ENCODE measurements at places on chromosomes 12 and 14.

GRCh38 chr12:110697236-110697635 is 8.3 kb upstream of the HVCN1 start:
- no peak for DNase-seq

DNA sequence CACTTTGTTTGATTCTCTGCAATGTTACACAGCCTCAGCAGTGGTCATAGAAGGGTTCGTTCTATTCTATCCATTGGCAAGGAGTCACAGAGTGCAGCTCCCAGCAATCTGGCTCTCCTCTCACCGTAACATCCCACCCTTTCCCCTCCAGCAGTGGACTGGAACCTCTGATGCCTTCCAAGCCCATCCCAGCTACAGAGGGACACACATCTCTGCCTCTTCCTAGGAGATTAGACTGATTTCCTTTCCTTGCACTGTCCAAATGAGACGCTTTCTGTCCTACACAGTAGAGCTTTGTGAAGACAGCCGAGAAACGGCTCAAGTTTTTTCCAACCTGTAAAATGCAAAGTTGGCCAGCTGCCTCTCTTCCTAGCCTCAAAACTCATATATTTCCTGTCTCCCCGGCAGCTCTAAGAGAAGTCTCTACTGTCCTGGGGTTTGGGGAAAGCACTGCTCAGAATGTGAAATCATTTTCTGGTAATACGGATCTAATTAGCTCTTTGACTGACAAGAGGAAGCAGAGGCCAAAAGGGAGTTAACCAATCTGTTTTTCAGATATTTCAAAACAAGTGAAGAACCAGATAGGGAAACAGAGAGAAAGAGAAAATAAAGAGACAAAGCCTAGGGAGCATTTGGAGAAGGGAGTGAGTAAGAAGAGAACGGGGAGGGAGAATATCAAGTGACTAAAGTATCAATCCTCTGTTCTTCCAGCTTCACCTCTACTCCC is 516 bp downstream of the NINJ2 start:
- DNase-seq: peak; percentile 85

GRCh38 chr12:95532851-95533250 is 18.4 kb downstream of the USP44 start:
- no peak for DNase-seq

DNA sequence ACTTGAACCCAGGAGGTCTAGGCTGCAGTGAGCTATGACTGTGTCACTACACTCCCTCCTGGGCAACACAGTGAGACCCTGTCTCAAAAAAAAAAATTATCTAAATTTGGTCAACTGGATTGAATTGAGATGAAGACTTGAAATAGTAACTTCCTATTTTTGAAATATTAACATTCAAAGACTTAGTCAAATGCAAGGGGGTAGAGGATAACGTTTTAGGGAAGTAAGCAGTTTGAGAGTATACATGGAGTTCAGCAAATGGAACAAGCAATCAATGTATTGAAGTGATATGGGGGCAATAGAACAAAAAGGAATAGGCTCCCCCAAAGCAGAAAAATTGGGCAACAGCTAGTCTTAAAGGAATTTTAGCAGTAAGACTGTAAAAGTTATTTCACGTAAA is 4.6 kb upstream of the MFAP5 start:
- DNase-seq: no peak

DNA sequence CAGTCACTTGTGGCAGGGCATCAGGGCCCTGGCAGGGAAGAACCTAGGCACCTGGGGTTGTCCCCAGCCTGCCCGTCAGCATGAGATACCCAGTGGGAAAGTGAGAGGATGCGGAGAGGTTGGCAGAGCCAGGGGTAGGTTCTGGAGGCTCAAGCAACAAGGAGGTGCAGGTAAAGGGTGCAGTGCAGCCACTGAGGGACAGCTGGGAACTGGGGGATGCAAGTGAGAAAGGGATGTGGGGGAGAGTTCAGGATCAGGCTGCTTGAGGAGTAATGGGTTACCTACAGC is 18.7 kb downstream of the VASH1 start:
- DNase-seq: no peak

- no peak for DNase-seq
Measured at GRCh38 chr12:54941659-54942058, 42.9 kb downstream of the TESPA1 start.

DNA sequence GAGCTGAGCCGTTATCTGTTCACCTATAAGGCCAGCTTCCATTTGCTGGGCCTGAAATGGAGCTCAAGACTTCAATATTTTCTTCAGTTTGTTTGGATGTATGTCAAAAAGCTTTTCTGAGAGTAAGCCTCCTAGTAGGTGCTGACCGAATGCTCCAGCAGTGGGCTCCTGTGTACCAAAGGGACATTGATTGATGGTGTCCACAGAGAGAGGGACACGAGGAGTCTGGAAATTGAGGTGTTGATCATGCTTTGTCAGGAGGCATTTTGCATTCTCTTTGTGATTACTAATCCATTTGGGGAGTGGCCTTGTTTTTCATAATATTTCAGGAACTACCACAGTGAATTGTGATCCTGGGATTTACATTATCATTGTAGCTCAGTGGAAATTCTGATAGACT is 107.7 kb upstream of the SLC38A2 start:
- no peak for DNase-seq

- DNase-seq: no peak
Measured at GRCh38 chr12:13790317-13790716, 191.1 kb downstream of the GRIN2B start.

DNA sequence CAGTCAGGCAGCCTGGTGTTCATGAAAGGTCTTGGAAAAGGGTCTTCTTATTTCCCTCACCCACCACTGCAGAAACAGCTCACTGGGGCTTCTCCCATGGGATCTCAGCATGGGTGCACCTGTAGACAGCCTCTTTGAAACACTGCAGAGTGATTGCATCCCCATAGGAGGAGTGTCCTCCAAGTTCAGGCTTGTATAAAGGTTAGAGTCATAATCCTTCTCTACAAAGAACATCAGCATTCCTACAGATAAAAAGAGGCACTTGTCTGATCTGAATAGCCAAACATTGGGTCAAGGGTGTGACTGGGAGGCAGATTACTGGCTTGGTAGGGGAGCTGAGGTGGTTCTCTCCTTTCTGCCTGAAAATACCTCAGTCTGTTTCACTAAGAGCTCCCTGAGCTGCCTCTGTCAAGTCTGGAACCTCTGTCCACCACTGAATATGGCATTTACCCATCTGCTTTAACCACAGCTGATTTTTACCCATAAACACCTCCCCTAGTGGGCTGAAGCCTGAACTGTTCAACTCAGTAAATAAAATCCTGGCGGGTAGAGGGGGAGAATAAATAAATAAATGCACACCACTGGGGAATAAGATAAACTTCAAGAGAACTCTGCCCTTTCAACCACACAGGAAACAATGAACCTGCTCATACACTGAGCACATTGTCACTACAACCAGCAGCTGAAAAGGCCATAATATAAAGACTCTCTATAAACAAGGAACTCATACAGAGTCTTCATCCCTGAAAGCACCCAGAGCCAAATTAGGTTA is 120.7 kb upstream of the SCAF11 start:
- no peak for DNase-seq

DNA sequence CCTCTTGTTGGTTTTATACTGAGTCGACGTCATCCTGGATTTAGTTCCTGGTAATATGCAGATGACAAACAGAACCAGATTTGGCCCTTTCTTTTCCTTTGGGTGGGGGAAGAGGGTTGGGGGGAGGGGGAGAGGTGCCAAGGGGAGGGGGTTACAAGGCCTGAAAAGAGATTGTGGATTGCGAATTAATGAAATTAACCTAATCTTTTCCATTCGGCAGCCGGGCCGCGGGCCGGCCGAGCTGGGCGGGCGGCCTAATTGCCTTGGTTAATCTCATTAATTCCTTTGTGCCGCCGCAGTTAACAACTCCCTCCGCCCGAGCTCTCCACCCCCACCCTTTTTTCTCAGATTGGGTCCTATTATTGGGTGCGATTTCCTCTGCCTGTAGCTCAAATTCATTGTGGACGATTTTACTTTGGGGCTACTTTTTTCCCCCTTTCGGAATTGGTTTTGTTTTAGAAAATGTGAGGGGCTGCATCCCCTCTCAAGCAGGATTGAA is 387 bp upstream of the GSC start:
- DNase-seq: no peak

- DNase-seq: peak; percentile 81
Measured at GRCh38 chr14:90614696-90615516, 201.3 kb downstream of the TTC7B start.

- DNase-seq: no peak
Measured at GRCh38 chr12:105231396-105231795, 4.6 kb downstream of the APPL2 start.

DNA sequence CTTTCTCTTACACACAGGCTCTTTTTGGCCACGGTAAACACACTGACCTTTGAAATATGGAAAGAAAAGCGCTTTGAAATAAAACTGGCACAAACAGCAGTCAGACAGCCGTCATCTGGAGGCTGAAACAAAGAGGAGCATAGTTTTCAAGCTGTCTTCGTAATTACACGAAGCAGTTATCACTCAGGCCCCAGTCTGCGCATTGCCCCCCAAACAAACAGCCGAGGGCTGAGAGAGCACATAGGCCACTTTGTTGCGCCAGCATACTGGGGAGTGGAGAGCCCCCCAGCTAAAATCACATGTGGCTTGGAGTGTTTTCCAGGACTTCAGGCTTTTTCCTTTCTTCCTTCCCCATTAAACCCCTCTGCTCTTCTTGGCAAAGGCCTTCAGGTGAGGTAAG is 142.9 kb upstream of the BTG1 start:
- DNase-seq: peak; percentile 39

DNA sequence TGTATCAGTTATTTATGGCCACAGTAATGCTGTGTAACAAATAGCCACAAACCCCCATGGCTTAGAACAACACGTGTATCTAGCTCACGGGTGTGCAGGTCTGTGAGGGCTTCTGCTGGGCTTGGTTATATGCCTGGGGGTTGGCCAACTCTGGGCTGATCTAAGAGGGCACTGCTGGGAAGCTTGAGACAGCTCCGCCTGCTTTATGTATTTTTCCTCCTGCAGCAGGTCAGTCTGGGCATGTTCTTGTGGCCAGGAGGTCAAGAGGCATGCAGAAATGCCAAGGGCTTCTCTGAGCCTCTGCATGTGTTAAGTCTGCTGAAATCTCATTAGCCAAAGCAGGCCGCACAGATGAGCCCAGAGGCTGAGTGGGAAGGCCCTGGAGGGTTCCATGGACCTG is 105.8 kb downstream of the ZNF664 start:
- DNase-seq: no peak

- DNase-seq: no peak
Measured at GRCh38 chr12:112207397-112207924, 82.1 kb downstream of the TRAFD1 start.

GRCh38 chr12:51244269-51244668 is 5.6 kb downstream of the DAZAP2 start:
- DNase-seq: no peak

- DNase-seq: no peak
Measured at GRCh38 chr12:83904175-83904574, 1008.4 kb downstream of the SLC6A15 start.

GRCh38 chr14:52175982-52176502 is 91.5 kb upstream of the PTGDR start:
- no peak for DNase-seq

DNA sequence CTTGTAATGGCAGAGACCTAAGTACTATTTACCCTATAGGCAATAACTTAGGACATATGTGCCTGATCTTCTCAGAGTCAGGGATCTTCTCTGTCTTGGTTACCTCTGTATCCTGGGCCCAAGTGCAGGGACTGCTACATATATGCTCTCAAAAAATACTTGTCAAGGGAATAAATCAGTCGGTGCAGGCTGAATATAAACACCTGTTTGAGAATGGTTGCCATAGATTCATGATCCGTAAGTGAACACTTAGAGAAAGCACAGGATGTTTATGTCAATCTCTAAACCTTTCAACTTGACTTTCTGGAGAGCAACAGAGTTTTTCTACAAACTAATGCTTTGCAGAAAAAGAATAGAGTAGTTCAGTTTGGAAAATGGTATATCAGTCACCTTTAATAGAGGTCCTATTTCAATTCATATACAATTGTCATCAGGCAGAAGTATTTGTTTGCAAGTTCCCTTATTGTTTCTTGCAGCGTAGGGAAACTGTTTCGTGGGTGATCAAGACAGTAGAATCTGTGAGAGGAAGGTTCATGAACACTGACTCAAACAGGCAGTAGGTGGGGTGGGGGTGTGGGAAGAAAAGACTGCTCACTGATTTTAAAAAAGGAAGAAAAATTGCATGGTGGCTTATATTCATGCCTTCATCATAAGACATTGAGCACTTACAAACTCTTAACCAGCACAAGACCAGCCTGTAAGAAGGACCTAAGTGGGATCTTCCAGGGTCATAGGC is 6.0 kb upstream of the UBE2N start:
- DNase-seq: no peak

- no peak for DNase-seq
Measured at GRCh38 chr12:11618046-11618445, 31.4 kb upstream of the ETV6 start.

DNA sequence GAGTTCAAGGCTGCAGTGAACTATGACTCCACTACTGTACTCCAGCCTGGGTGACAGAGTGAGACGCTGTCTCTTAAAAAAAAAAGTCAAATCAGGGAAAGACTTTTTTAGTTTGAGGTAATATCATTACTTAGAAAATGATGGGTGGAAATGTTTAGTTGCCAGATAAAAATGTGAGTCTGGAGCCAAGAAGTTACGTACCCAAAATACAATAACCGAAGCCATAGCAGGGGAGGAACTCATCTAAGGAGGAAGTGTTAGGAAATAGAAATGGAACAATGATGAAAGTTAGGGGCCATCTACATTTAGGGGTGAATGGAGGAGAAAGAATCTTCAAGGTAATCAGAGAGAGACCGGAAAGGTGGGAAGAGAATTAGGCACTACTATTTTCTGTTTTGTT is 98.8 kb downstream of the DACT1 start:
- DNase-seq: peak; percentile 44

DNA sequence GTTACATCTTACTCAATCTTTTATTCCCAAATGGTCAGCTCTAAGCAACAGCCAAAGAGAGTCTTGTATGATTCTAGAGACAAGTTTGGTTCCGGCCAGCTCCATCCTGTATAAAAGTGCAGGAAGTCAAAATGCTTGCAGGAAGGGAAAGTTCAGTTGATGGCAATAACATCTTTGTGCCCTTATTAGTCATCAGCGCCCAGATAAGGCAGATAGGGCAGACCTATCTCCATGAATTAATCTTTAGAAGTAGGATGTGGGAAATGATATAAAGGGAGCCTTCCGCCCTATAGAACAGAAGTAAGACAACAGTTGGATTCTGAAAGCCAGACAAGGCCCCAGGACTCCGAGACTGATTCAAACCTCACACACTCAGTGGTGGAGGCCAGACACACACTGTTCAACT is 6.4 kb downstream of the GNS start:
- DNase-seq: peak; percentile 75

DNA sequence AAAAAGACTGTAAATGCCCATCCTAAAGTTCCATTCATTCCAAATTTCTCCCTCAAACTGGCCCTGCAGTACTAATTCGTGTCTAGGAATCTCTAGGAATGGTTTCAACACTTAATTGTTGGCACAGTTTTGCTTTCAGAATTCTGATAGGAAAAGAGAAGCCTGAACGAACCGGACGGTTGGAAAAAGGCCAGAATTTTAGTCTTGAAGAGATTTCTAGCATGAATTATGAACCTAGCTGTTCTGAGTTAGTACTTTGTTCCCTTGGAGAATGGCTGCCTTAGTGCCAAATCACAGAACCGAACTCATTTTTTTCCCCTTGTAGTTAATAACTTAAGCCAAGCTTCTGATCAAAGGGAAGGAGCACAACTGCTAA is 262.6 kb downstream of the ADAMTS20 start:
- peak; percentile 80 for DNase-seq

All from muscle of leg (tissue), 16 donors.